ENCODE measurements at places on chromosomes 7 and 10.

- DNase-seq: no peak
Measured at GRCh38 chr10:61961278-61961677, 59.8 kb downstream of the ARID5B start.

GRCh38 chr7:32560075-32560474 lies 64.8 kb downstream of the AVL9 start:
- DNase-seq: no peak

DNA sequence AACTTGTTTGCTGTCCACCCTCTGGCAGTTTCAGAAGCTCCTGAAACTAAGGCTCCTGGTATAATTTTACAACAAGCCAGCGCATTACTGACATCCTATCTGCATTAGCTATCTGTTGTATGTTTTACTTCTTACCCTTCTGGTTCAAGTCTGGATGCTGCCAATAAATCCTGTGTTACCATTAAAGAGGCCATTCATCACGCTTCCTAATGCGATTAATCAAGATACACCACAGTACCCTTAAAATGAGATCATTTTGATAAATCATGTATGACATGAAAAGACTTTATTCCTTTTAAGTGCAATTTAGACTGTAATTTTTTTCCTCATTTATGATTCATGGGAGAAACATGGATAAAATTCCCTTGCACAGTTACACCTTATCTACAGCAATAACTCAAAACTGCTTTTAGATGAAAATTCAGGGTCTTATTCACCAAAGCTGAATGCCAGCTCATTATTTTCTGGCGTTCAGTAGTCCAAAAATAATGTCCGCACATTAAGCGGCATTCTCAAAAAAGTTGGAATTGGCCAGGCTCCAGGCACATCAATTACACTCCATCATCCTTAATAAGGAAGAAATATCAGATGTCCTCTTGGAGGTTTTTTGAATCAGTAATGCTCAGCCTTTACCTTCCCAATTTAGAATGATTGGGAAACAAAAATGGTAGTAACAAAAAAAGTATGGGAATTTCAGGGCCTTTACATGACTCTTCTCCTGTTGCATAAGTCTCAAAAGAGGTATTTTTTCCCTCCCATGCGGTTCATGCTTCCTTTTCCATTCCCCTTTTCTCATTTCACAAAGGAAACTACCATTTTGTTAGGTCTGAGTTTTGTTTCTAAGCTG lies 878.5 kb downstream of the LRMDA start:
- no peak for DNase-seq

- DNase-seq: no peak
Measured at GRCh38 chr10:10873915-10874314, 143.8 kb upstream of the CELF2 start.

DNA sequence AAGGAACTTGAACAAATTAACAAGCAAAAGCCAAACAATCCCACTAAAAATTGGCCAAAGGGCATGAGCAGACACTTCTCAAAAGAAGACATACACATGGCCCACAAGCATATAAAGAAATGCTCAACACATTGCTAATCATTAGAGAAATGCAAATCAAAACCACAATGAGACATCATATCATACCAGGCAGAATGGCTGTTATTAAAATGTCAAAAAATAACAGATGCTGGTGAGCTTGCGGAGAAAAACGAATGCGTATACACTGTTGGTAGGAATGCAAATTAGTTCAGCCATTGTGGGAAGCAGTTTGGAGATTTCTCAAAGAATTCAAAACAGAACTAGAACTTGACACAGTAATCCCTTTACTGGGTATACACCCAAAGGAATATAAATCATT lies 311.7 kb upstream of the HPS1 start:
- no peak for DNase-seq

- DNase-seq: no peak
Measured at GRCh38 chr10:73867126-73867807, 7.1 kb downstream of the CAMK2G start.

GRCh38 chr7:12162415-12163113 lies 48.5 kb upstream of the TMEM106B start:
- DNase-seq: no peak

- no peak for DNase-seq
Measured at GRCh38 chr7:35623381-35623780, 71.6 kb downstream of the HERPUD2 start.

Measured in esophagus squamous epithelium (tissue), 5 donors.